ENCODE measurements at places on chromosomes 7 and 10.

DNA sequence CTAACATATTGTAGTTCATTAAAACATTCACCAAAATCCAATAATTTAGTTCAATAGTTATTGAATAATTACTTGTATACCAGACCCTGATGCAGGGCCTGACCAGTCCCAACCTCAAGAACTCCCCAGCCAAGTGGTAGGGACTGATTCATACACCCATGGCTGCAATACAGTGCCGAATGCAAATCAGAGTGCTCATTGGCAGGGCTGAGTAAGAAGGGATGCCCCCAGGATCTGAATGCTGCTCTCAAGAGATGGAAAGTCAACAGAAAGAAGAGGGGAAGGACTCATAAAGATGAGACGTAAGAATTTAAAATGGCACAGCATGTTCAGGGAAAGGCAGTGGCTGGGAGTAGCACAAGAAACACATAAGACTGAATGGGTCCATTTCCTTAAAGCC, 29.9 kb downstream of the ZNF438 start:
- DNase-seq = no peak

GRCh38 chr7:46157404-46157803, 236.3 kb upstream of the IGFBP3 start:
- DNase-seq = no peak

- DNase-seq = no peak
These were observed 42.3 kb upstream of the PNLIPRP3 start for GRCh38 chr10:116385311-116385710.

- no peak for DNase-seq
These were observed 339.5 kb downstream of the WDR37 start for GRCh38 chr10:1395481-1396296.

- no peak for DNase-seq
These were observed 610.6 kb upstream of the NRP1 start for GRCh38 chr10:33945051-33945450.

DNA sequence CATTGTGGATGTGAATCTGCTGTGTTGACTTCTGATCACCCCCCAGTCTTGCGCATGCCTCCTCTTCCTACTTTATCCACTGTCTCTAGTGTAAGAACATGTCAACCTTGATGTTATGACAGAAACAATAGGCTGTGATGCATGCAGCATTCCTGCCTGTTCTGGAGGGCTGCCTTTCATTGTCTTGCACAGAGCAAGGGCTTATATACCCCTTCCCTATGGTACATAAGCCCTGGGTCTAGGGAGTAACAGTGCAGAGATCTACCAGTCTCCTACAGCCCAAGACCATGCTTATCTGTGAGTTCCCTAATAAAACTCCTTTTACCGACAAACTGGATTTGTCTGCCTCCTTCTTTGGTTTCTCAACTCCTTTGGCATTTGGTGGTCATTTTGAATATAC, 177.0 kb upstream of the STK17A start:
- no peak for DNase-seq

GRCh38 chr7:130951303-130951975, 217.4 kb upstream of the KLF14 start:
- no peak for DNase-seq

- DNase-seq = no peak
These were observed 208.4 kb upstream of the AKR1E2 start for GRCh38 chr10:4617589-4617988.

- DNase-seq = no peak
These were observed 222.9 kb upstream of the PITRM1 start for GRCh38 chr10:3395458-3395861.

DNA sequence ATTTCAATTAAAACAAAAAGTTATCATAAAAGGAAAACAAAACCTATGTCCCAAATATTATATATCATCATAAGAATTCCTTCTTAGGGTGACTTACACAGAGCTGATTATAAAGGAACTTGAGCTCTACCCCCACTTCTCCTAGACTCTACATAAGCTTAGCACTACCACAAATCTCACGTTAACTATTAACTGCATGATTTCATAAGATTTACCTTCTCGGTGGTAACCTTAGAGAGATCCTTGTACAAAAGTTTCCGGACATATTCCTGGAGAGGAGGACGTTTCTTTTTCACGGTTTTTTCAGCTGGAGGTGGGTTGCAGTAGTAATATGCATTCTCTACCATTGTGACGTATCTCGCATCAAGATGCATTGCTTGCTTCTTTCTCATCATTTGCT, 83.7 kb downstream of the UPF2 start:
- DNase-seq = no peak

DNA sequence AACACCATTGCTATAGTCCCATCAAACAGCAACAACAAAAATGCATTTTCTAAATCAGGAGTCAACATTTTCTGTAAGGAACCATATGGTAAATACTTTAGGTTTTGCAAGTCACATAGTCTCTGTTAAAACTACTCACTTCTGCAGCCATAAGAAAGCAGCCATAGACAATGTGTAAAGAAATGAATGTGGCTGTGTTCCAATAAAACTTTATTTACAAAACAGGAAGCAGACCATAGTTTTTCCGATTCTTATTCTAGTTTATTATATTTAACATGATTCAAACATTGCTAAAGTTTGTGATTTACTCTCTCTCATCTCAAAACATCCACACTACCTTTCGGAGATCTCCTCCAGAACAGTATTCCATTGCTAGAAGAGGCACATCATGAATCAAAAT, 6.9 kb downstream of the CHUK start:
- no peak for DNase-seq

DNA sequence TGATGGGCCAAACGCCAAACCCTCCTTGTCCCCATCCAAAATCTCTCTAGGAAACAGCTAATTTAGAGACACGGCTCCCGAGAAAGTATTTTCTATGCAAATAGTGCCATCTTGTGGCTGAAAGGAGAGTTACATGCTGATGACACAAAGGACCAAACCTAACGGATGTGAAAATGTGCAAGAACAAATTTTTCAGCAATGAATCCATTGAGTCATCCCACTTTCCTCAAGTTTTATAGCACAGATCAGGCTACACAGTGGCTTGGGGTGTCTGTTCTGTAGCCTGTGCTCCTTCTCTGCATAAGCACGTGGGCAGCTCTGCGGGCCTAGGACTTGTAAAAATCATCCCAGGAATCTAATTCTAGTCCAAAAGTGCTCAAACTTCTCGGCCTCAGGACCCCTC, 154.8 kb upstream of the PRR15 start:
- peak; percentile 64 for DNase-seq

DNA sequence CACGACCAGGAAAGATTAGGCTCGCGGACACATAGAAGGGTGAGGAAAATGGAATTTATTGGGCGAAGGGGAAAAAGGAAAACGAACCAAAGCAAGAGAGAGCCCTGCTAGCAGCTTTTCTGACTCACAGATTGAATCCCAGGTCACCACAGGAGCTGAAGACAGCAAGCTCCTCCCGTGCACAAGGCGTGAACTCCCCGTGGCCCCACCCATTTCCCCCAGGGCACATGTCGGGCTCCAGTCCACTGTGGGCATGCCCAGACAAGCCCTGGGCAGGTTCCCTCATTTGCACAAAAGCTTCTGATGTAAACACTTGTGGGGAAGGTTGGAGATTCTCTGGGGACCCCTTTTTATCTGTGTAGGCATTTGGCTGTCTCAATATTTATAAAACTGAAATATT, 582.4 kb downstream of the SUGCT start:
- peak; percentile 98 for DNase-seq

DNA sequence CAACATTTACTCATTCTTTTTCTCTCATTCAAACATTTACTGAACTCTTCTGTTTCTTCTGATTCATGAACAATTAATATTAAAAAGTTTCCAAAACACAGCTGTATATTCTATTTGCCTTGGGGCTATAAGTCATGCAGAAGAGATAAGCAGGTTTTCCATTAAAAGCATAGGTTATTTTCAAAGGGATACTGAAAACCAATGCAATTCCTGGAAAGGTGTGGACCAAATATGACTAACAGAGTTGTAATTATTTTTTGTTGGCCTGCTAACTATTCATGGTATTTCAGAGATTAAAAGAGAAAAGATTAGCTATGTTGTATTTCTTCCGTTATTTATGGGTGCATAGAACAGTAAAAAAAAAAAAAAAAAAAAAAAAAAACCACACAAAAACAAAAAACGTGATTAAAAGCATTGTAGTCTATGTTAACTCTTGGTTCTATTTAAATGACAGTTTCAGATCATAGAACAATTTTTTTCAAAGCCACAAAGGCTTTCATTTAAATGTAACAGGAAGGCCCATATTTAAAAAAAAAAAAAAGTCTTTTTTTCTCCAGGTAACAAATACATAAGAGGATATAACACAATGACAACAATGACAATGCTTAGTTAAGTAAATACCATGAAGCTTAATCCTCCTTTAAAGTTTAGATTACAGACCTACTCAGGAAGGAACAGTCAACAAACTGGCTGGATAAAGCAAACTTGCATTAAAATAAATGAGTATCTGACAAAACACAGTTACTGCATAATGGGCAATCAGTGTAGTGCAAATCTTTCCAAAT, 1042.9 kb downstream of the GATA3 start:
- peak; percentile 52 for DNase-seq

GRCh38 chr10:95026461-95026860, 42.8 kb downstream of the CYP2C8 start:
- no peak for DNase-seq

DNA sequence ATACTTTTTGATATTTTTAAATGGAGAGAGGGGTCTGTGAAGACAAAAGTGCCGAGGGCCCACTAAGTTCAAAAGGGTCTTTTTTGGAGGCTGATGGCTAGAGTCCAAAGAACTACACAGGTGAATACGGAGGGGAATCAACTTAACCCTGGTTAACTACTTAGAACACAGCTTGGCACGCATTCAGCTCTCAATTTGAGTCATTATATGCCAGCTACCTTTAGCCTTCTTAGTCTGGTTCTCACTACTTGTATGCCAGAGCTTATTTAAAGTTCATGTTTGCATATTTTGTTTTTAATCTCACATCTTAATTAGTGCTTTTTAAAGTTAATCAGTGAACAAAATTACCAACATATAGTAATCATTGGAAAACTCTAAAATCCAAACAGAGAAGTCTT, 80.8 kb downstream of the VWDE start:
- no peak for DNase-seq

DNA sequence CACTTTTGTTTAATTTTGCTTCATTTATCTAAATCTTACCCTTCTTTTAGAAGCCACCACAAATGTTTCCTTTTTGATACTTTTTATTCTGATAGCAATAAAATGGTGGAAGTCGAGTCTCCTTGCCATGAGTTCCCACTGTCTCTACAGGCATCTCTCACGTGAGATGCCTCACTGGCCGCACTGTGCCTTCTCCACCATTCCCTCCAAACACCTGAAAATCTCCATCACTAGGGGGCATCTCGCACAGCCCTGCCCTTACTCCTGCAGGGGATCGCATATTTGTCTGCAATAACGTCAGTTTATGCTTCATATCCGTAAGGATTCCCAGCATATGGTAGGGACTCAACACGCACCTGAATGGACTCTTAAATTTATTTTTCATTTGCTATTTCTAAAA, 56.3 kb upstream of the NCAPG2 start:
- DNase-seq = no peak
